ENCODE measurements at places on chromosomes 7 and 10.

DNA sequence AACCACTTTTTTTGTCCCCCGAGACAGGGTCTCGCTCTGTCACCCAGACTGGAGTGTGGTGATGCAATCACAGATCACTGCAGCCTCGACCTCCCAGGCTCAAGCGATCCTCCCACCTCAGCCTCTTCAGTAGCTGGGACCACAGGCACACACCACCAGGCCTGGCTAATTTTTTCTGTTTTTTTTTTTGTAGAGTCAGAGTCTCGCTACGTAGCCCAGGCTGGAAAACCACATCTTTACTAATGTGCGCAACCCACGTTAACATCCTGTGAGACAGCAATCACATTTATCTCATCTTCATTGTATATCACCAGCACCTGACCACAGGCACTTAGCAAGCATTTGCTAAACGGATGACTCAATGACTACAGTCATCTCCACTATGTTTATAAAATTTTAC lies 77.8 kb upstream of the ATP6V0A4 start:
- DNase-seq = peak; percentile 64

GRCh38 chr10:14327527-14327926 lies 3.2 kb downstream of the FRMD4A start:
- DNase-seq = no peak

GRCh38 chr10:69801434-69802315 lies at the start of gene COL13A1:
COL13A1 (plus strand) TSS chr10:69801906; CDS start chr10:69802424, 518 bp downstream.
- no peak for DNase-seq

GRCh38 chr7:44439926-44440325 lies 50.5 kb downstream of the NUDCD3 start:
- DNase-seq = no peak

GRCh38 chr7:155803418-155804376 lies 8.6 kb downstream of the SHH start:
- no peak for DNase-seq

- no peak for DNase-seq
Measured at GRCh38 chr10:16987206-16987621, 142.4 kb downstream of the CUBN start.

DNA sequence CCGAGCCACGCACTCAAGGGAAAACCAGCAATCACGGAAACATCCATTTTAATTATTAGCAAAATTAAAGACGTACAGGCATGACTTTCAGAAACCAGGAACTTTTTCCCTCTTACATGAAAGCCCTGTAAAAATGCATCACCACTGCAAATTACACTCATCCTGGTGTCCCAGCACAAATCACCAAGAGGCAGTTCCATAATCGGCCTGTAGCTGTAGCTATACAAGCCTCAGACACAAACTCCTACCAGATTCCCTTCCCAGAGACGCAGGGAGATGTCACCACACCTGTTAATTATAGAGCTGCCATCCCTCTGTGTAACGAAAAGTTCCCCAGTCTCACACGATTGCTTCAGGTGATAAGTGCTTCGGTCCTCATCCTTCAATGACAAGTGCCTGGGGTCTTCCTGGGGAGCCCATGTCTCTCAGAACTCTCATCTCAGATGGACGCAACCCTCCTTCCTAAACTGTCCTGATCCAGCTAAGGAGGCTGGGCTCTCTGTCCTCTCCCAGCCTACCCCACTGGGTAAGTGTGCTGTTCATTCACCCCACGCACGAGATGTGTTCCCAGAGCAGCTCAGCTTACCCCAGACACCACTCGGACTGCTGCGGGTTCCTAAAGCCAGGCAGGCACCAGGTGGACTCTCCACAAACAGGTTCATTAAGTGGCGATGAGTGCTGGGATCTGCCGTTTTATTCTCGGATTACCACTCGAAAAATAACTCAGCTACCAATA lies 5.9 kb downstream of the FGFR2 start:
- no peak for DNase-seq

GRCh38 chr7:22909917-22910316 lies 87.3 kb upstream of the TOMM7 start:
- no peak for DNase-seq

- no peak for DNase-seq
Measured at GRCh38 chr10:23314835-23315239, 29.8 kb downstream of the C10orf67 start.

GRCh38 chr7:8321312-8321711 lies 59.3 kb upstream of the ICA1 start:
- DNase-seq = no peak

- DNase-seq = no peak
Measured at GRCh38 chr7:14754631-14755030, 147.9 kb downstream of the DGKB start.

All from naive thymus-derived CD4-positive, alpha-beta T cell (primary cell).